Activated naive CD8-positive, alpha-beta T cell treated with anti-CD3 and anti-CD28 coated beads for 36 hours (primary cell): ENCODE measurements at places on chromosomes 16 and 17. TPM values are rescaled to one million over a fixed set of nuclear protein-coding genes. Genes with fewer than 3 reads are reported as not detected.

PABPN1L gene
- total RNA-seq: not detected

CYBA gene
- 197 TPM for total RNA-seq

CDK5RAP3 gene
- total RNA-seq: 168 TPM

CNGB1 gene
- not detected for total RNA-seq

GOSR2 gene
- total RNA-seq: 46.2 TPM

SLC35G6 gene
- not detected for total RNA-seq

ABCC11 gene
- total RNA-seq: 0.14 TPM

GALR2 gene
- total RNA-seq: 2.5 TPM

DNA sequence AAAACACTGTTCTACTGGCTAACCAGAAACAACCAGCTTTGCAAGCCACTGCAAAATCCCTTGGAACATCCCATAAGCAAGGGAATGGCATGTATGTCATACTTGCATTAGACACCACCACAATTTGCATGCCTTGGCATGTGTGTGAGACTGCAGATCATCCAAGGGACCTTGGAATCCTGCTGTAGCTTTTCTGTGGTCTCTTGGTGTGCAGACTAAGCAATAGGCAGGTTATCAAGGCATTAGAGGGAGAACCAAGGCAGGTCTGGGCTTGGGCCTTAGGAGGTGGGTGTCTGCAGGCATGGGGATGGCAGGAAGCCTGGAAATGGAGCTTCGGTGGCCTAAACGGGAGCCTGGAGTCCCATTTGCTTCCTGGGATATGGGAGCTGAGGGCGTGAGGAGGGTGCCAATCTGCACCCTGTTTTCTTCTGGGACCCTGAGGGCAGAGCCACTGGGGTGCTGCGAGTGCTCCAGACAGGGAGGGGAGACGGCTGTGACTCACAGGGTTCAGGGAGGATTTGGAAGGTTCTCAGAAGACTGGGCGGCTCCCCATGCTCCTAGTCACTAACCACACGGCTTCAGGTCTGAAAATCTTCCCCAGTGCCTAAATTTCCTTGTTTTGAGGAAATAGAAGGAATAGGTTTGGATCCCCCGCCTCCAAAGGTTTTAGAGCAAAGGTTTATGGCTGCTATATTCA, 36.6 kb downstream of the FAM20A start:
- no peak for DNase-seq

DNA sequence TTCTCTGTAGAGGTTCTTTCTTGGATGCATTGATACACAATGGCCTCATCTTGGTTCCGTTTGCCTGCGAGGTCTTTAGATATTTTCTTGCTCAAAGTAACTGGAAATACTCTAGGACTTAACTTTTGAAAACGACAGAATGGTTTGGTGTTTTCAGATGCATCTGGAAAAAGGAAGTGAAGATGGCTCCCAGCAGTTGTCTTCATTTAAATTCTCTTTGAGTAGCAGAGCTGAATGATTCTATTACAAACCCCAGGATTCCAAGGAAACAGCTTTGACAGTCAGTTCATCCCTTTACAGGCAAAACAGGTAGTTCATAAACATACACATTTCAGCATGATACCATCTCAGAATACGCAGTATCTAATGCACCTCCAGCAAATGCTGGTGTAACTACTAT, 54.8 kb downstream of the PSMD12 start:
- DNase-seq: no peak

GRCh38 chr17:68497885-68498319, 14.3 kb upstream of the PRKAR1A start:
- no peak for DNase-seq

DNA sequence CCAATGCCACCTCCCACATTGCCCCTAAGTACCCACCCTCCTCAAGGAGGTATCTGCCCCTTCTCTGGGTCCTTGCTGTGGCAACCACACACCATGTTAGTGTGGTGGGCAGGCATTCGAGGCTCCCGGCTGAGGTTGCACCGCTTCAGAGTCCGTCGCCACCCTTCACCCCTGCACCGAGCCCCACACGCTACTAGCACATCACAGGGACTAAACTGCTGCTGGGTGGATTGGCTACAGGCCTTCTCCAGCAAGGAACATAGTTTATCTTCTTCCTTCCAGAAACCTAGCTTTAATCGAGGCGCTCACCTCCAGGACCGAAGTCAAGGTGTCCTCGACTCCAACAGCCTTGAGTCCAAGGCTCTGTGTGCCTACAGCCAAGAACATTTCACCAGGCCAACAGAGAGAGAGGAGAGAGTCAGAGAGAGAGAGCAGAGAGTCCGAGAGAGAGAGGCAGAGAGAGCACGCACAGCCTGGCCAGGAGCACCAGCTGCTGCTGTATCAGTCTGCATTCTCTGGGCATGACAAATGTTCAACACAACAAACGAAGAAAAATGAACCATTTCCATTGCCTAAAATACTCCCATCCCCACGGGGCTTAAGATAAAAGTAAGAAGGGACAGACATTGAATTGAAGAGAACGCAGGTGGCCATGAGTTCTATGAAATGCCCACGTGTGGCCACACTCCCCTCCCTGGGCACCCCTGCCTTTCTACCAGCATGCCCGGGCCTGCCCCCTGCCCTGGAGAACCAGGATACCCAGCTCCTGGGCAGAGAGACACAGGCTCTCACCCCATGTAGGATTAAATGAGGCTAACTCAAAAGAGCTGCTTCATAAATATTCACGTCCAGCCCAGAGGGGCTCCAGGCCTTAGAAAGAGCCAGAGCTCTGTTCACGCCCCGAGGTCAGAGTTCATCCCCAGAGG, 94.9 kb downstream of the RBFOX3 start:
- no peak for DNase-seq

- no peak for DNase-seq
These were observed 58.5 kb upstream of the BCAR1 start for GRCh38 chr16:75309899-75310430.

DNA sequence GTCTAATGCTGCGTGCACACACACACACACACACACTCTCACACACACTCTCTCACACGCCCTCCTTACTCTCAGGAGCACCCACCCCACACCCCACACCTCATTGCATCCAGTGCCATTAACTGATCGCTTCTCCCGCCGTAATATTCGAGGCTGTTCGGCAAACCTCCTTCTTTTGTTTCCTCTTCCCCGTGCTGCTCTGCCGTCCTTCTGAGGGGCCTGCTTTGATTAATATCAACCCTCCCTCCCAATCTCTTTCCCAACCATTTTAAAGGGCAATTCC, 156.2 kb upstream of the TNRC6C start:
- no peak for DNase-seq

DNA sequence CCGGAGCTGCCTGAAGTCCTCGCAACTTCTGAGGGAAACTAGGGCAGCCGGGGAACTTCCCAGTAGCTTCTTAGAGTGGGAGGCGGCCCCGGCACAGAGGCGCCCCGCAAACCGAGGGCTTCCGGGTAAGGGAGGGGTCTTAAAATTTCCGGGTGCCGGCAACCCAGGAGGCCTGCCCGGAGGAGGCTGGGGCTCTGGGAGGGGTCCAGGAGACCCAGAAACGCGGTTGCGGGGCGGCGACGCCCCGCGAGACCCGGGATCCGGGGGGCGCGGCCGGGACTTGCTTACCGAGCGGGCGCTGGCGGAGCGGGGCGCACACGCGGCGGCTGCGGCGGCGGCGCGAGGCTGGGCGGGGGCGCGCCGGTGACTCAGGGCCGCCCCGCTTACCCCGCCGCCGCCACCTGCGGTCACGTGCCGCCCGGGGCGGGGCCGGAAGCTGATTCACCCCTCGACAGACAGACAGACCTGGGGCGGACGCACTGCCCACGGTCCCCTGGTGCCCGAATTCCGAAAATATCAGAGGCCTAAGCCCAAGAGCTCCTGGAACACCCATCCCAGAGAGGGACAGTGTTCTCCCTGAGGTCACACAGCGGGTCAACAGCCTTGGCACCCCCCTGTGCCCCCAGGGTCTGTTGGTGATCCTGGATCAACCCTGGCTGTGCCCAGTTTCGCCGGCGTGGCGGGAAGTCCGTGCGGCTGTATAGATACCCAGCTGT, at the start of gene FAM83G:
Gene FAM83G (minus strand): TSS at position 344 of the 716 bp plus-strand sequence. CDS start 723 bp downstream, outside the sequence.
- peak; percentile 93 for DNase-seq

DNA sequence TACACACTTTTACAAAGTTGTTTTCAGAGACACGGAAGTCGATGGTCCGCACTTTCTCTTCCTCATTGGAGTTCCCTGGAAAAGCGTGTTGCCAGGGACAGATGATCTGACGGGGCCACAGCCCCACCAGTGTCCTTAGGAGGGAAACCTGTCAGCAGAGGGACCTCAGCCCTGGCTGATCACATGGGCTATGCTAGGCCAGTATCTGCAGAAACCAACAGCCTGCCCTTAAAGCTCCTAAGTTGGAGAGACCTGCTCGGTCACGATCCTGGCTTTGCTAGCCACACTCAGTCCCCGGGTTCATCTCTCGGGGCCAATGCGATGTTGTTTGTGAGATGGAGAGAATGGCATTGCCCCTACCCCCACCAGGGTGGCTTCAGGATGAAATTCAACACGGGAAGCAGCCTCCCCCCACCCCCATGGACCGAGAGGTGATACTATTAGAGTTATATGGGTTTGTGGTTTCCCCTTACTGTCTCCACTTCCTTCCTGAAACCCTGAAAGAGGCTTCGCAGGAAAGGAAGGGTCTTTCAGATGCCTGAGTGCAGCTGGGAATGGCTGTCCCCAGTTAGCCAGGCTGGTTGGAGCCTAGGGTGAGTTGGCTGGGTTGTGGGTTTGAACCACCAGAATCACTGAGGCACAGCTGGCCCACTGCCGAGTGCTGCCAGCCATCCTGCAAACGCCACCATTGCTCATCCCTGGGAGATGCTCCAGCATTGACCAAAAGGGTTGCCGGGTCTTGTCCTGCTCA, 16.6 kb downstream of the RMI2 start:
- peak; percentile 33 for DNase-seq

GRCh38 chr16:80776856-80777255, 27.5 kb downstream of the CDYL2 start:
- DNase-seq: no peak

DNA sequence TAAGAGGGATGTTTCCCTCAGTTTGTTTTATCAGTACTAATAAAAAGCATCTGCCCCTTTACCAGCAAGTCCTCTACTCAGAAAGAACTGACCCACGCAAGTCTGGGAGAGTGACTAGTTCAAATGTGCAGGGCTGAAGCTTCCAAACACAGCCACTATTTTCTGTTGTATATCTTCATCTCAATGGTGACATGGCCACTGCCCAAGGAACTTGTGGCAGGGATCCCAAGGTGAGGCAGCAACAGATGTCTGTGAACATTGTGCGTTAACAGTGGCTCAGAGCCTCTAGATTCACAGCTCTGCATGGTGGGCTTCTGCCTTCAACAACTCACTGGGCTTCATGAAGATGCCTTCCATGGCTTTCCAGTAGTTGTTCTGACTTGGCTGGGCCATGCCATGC, 3.7 kb upstream of the BLTP2 start:
- no peak for DNase-seq

GRCh38 chr17:68394608-68395331, 62.5 kb downstream of the WIPI1 start:
- DNase-seq: no peak
